ENCODE measurements at places on chromosomes 5 and 9.
A peak's percentile ranks its signal among the peaks of the same experiment; 100 is the strongest.

GRCh38 chr5:139825690-139826089, 30.1 kb downstream of the PSD2 start:
- DNase-seq = no peak

DNA sequence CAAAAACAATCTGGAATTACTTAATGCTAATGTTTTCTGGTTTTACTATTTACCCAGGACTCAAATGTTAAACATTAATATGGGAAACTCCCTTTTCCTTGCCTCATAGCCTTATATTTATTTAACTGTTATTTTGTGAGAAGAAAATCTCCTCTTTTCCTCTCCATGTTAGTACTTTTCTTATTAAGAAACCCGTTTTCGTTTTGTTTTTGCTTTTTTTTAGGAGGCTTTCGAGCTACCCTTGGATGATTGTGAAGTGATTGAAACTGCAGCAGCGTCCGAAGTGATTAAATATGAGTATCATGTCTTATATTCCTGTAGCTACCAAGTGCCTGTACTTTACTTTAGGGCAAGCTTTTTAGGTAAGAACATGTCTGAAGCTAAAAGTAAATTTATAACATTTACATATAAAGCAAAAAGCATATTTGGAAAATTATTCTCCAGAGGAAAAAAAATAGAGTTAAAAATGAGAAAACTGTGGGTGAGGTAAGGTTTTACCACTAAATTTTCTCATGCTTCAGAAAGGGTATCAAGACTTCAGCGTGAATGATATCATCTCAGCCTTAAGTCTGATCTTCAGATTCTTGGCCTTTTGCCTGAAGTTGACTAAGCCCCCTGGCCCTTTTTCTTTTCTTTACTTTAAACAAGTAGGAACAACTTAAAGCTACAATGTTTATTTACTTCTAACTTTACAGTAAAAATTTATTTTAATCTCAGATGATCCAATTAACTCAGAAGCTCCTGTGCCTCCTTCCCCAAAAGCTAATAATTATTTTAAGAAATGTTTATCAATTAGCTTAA, 113.8 kb downstream of the RPS23 start:
- peak; percentile 78 for DNase-seq

- no peak for DNase-seq
Observed at GRCh38 chr5:6750142-6750840, 37.1 kb downstream of the TENT4A start.

GRCh38 chr5:1666812-1667588, 132.6 kb downstream of the MRPL36 start:
- DNase-seq = peak; percentile 44

- DNase-seq = no peak
Observed at GRCh38 chr5:56105511-56106291, 110.9 kb upstream of the IL6ST start.

DNA sequence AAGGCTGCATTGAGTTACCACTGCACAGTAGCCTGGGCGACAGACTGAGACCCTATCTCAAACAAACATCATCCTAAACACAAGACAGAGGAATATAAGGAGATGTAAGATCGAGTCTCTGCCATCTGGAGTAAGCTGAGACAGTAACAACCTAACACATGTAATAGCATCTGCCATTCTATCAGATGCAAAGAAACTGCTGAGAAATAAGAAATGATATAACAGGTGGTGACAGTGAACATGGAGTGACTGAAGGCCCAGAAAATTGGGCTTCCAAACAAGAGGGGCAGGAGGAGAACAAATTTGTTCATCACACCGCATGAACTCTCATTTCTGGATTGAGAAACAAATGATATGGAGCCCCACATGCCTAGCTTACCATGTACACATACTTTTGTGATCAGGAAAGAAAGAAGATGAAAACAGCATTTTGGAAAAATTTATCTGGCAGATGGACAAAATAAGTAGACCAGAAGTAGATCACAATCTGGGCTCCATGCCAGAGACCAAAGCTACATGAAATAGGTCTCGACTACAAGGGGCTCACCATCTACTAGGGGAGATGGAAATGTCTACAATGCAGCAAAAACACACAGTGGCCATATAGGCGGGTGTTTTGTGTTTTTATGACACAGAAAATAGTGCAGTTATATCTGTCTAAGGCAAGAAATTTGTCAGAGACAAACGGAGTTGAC, 45.5 kb downstream of the ECPAS start:
- DNase-seq = no peak

GRCh38 chr9:73153793-73154227, 2.1 kb downstream of the ANXA1 start:
- DNase-seq = no peak

DNA sequence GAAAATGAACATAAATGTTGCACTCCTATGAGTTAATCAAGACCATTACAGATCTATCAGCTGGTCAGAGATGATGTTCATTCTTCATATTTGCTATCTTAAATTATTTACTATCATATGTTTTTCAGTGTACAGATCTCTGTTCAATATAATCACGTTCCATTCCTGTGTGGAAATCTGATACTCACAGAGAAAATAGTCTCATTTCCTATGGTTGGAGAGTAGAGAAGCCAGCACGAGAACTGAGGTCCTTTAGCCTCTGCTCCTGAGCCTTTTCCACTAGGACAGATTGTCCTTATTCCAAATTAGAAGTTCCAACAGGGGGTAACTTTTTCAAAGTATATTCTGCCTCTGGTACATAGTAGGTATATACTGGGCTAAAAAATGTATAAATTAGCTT, 29.2 kb downstream of the UGCG start:
- DNase-seq = no peak

- peak; percentile 64 for DNase-seq
Observed at GRCh38 chr9:91676046-91676445, 252.4 kb upstream of the NFIL3 start.

DNA sequence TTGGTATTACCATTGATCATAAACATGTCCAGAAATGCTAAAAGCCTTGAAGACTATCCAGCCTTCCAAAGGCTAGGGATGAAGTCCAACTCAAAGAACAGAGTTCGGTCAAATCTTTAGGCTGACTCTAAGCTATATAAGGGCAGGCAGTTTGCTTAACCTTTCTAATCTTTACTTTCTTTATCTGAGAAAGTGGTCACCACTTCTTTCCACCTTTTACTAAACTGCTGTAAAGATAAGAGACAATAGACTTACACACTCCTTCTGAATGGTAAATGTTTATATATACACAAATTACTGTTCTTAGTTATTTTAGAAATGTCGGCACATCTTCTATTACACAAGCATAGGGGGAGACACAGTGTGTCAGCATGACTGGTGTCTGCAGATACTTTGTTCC, 100.4 kb downstream of the NREP start:
- no peak for DNase-seq

GRCh38 chr9:128575469-128575868, 23.1 kb downstream of the SPTAN1 start:
- no peak for DNase-seq

DNA sequence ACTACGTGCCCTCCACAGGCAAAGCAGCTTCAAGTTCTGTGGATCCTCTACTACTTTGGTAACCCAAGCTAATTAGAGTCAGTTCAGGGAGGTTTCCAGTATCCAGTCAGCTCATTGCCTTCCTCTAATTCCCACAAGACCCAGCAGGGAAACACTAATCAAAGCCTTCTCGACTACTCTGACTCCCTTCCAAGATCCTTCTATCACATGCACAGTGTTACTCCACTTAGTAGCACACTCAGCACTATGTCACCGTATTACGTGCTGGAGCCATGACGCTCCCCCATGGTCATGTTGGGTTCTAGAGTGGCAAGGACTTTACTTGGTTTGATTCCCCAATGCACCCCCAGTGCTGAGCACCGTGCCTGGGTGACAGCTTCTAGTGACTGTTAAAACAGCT, 53.0 kb downstream of the DCP2 start:
- no peak for DNase-seq

DNA sequence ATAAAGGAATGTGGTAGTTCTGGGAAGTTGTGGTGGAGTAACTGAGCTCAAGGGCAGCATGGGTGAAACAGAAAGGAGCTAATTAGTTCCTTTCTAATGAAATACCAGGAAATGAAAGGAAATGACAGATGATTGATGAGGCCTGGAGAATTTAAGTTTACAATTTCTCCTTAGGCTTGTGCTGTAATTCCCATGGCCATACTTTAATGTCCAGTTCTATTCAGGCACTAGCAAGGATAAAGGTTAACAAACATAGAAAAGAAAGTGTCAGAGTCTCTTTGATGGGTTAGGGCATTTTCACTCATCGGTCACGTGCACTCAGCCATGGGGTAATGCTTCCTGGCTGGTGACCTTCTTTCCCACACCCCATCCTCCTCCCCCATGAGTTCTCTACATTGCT, 70.3 kb downstream of the CTSL start:
- no peak for DNase-seq

- no peak for DNase-seq
Observed at GRCh38 chr5:54440456-54440893, 15.0 kb upstream of the HSPB3 start.

DNA sequence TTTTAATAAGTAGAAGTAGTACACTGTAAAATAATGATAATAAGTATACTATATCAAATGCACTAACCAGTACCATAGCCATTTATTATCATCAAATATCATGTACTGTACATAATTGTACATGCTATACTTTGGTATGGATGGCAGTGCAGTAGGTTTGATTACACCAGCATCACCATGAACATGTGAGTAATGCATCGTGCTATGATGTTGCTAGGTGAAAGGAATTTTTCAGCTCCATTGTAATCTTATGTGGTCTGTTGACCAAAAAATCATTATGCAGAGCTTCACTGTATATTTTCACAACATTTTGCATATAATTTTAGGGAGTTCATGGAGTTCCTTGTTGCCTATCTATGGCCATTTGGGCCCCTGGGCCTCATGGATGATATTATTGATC, 72.2 kb upstream of the HMHB1 start:
- no peak for DNase-seq

DNA sequence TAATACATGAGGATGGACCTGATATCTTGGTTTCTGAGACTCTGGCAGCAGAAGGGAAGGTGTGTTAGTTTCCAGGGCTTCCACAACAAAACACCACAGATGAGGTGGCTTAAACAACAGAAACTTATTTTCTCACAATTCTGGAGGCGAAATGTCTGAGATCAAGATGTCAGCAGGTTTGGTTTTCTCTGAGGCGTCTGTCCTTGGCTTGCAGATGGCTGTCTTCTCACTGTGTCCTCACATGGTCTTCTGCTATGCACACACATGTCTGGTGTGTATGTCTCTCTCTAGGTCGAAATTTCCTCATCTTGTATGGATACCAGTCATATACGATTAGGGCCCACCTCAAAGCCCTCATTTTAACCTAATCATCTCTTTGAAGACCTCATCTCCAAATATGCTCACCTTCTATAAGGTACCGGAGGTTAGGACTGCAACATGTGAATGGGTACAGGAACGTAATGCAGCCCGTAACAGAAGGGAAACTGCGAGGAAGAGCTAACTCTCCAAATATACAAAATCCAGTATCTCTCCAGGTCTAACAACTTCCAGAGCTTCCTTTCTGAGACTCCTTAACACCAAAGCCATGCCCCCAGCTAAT, 139.8 kb upstream of the SMARCA2 start:
- no peak for DNase-seq

DNA sequence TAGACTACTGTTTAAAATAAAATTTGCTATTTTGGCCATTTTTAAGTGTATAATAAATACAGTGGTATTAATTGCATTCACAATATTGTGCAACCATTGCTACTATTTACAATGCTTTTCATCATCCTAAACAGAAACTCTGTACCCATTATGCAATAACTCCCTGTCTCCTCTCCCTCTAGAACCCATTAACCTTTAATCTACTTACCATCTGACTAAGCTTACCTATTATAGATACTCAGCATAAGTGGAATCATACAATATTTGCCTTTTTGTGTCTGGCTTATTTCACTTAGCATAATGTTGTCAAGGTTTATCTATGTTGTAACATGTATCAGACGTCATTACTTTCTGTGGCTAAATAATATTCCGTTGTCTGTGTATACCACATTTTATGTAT, 25.9 kb downstream of the CD14 start:
- DNase-seq = no peak

DNA sequence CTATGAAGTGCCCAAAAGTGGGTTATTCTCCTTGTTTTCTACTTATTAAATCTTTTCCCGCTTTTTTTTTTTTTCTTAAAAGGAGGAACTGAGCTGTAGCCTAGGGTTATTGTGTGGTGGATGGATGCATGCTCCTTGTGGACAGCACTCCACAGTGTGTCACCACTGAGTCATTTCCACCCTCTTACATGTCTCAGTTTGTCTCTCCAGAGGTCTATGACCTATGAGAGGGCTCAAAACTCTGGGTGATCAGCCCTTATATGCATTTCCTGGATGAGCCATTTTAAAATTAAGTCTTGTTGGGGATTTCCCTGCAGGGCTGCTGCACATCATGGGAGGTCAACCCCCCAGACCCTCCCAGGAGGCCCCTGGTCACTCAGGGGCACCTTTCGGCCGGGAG, 102.2 kb upstream of the MOCS2 start:
- peak; percentile 72 for DNase-seq

DNA sequence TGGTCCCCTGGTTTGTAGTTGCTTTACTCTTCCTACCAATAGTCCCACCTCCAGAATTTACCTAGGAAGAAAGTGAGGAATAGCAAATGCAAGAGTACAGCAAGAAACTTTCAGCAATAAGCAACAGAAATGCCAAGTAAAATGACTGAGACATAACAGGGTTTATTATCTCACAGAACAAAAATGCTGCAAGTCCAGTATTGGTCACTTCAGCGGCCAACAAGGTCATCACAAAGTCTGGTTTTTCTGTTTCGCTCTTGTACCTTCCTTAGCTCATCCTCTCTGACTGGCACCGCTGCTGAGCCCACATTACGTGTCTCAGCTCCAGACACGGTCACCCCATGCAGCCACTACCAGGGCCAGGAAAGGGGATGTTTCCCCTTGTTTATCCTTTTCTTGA, 82.7 kb downstream of the RFK start:
- no peak for DNase-seq

DNA sequence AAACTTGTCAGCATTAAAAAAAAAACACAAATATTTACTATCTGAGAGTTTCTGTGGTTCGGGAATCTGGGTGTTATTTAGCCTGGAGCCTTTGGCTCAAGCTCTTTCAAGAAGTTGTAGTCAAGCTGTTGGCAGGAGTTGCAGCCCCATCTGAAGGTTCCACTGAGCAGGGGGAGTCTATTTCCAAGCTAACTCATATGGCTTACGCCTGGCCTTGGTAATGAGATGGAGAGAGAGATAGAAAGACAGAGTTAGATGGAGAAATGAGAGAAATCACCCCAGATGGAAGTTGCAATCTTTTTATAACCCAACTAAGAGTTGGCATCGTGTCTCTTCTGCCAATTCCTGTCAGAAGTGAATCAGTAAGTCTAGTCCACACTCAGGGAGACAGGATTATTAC, 1075.2 kb upstream of the SEMA6A start:
- DNase-seq = no peak

DNA sequence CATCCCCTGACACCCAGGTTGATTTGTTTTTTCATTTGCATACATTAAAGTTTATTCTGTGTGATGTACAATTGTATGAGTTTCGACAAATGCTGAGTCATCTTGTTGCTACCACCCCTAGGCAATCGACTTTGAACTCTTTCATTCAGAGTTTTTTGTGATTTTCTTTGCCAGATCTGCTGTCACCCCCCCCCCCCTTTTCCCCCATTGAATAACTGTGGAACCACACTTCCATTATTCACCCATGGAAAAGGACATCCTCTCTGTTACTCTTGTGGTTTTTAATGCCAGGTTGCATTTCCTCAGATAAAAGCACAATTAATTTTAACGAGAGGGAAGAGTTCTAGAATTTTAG, 13.7 kb upstream of the FAM120AOS start:
- DNase-seq = peak; percentile 34

GRCh38 chr5:178304761-178305645, 72.4 kb upstream of the PHYKPL start:
- peak; percentile 82 for DNase-seq
